Adipose tissue (tissue), 3 donors: ENCODE measurements at places on chromosomes 2 and 18. TPM values are rescaled to one million over a fixed set of nuclear protein-coding genes. Genes with fewer than 3 reads are reported as not detected.

TAF4B gene
- polyA plus RNA-seq: 1.9 TPM

EN1 gene
- 0.05 TPM for polyA plus RNA-seq

LOXL3 gene
- polyA plus RNA-seq: 2.8 TPM

SERPINB4 gene
- polyA plus RNA-seq: not detected

ANKRD30B gene
- polyA plus RNA-seq: 0.45 TPM

SCYGR4 gene
- not detected for polyA plus RNA-seq

UGT1A3 gene
- not detected for polyA plus RNA-seq

NAT8 gene
- not detected for polyA plus RNA-seq

POTEJ gene
- polyA plus RNA-seq: not detected

ICOS gene
- polyA plus RNA-seq: not detected

GLI2 gene
- polyA plus RNA-seq: 0.42 TPM

ABCB11 gene
- 0.59 TPM for polyA plus RNA-seq

ARHGEF33 gene
- 0.14 TPM for polyA plus RNA-seq

LYPD1 gene
- 1.3 TPM for polyA plus RNA-seq
